Cardiac muscle cell (in vitro differentiated cells and primary cell): ENCODE measurements at places on chromosomes 4 and X.

DNA sequence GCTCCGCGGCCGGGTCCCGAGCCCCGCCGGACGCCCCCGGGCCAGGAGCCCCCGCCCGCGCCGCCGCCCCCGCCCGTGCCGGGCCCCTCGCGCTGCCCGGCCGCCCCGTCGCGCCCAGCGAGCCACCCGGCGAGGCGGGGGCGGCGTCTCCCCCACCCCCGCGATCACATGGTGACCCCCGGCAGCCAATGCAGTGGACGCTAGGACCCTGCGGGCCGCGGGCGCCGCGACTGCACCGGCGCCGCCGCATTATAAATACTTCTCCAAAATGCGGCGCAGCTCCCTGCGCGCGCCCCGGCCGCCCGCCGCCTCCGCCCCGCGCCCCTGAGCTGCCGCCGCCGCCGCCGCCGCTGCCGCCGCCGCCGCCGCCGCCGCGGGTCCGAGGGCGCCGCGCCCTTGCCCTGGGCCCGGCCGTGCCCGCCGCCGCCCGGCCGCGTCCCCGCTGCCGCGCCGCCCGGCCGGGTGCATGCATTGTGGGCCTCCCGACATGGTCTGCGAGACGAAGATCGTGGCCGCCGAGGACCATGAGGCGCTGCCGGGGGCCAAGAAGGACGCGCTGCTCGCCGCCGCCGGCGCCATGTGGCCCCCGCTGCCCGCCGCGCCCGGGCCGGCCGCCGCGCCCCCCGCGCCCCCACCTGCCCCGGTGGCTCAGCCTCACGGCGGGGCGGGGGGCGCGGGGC is at the start of gene NAT8L:
NAT8L (plus strand) TSS at position 282 of the 680 bp plus-strand sequence; CDS start at position 467, 185 bp downstream.
- DNase-seq = peak; percentile 83

- peak; percentile 24 for DNase-seq
These were observed 99.3 kb upstream of the GRPR start for GRCh38 chrX:16023790-16024734.

- DNase-seq = no peak
These were observed 202.7 kb downstream of the OR13H1 start for GRCh38 chrX:131746491-131746968.

- no peak for DNase-seq
These were observed 339.5 kb upstream of the DIPK2B start for GRCh38 chrX:45540181-45540580.

DNA sequence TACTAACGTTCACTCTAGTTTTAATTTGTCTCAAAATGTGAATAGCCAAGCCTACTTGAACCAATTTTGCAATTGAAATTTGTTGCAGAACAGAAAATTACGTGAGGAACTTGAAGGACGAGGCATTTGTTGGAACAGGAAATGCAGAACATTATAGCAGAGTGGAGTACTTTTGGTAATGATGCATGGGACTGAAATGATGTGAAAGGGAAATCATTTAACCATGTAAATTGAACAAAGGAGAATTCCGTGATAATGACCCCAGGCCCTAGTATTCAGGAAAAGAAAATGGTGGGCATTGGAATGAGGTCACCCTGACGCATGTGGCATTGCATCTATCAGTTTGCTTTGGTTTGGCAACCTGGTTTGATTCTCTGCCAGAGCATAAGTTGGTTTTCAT is 44.9 kb upstream of the BEND4 start:
- no peak for DNase-seq

- DNase-seq = no peak
These were observed 919 bp upstream of the SEC24B start for GRCh38 chr4:109432696-109433095.

DNA sequence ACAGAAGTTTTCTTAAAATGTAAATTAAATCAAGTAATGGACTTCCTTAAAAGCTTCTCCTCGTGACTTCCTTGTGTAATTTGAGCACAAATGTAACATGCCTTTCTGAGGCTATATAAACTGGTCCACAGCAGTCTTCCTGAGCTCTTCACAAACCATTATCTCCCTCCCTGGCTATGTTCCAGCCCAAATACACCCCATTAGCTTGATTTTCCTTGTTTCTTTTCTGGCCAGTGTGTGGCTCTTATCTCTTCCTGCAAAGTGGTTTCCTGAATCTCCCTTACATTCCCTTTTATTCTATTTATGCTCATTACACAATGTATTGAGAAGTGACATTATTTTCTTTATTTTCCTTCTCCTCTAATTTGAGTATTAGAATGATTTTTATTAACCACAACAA is 1085.3 kb upstream of the PCDH10 start:
- DNase-seq = peak; percentile 90

DNA sequence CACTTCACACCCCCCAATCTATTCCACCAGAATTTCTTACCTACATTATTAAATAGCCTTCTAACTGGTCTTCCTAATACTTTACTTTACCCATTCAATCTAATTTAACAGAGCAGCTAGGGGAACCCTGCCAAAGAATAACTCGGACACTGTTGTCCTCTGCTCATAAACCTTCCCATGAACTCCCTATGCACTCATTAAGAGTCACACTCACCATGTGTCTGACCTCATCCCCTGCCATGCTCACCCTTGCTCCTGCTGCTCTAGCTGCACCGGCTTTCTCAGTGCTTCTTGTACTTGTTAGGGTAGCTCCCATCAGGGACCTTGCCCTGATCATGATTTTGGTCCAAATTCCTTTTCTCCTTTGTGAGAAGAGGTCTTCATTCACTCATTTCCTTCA is 54.6 kb upstream of the GUCY1A1 start:
- no peak for DNase-seq
